ENCODE measurements at places on chromosomes 7 and 10.

DNA sequence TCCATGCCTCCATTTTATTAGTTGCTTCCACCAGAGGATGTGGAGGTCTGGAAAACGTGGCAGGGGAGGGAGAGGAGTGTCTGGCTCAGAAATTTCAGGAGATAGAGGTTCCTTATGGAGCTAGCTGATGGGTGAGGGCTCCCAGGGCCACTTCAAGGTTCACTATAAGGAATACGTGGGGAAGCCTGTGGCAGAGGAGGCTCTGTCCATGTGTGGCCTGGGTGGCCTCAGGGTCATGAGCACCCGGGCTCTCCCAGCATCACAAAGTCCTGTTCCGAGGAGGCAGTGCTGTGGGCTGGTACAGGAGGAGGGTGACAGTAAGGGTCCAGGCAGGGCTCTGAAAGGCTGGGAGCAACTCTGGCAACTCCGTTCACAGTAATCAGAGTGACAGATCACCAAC is 24.6 kb downstream of the ARHGAP22 start:
- no peak for DNase-seq

- no peak for DNase-seq
Measured at GRCh38 chr7:7183838-7184463, 1.6 kb downstream of the C1GALT1 start.

- DNase-seq: no peak
Measured at GRCh38 chr10:23063973-23064812, 31.2 kb upstream of the MSRB2 start.

GRCh38 chr10:5890452-5890915 is 441 bp downstream of the FBH1 start:
- DNase-seq: no peak

GRCh38 chr7:1127001-1127400 is 33.0 kb downstream of the ZFAND2A start:
- no peak for DNase-seq

- no peak for DNase-seq
Measured at GRCh38 chr7:27189295-27189996, 4.4 kb upstream of the HOXA11 start.

DNA sequence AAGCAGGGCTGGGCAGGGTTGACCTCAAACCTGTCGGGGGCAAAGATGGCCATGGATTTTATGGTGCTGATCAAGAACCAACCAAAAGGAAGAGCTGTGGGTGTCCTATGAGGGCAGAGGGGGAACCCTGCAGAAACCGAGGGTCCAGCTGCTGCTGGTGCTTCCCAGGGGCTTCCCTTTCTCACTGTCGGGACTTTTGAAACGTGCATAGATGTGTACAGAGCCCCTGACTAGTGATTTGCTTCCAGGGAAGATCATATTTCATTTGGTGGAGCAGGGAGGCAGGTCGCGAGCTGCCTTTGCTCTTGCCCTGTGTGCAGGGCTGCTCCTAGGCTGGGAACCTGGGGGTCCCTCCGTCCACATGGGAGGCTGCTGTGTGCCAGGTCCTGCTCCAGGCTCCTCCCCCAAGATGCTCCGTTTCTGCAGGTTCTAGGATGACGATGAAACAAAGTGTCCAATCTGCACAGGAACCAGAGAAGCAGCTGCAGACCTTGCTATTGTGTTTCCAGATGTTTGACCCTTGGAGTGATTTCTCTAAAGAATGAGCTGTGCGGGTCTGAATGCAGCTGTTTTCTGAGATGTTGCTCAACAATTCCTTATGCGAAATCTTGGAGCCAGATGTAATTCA is 9.4 kb upstream of the INPP5A start:
- no peak for DNase-seq

- no peak for DNase-seq
Measured at GRCh38 chr7:134355927-134356326, 39.2 kb upstream of the SLC35B4 start.

GRCh38 chr7:145860809-145861208 is 255.8 kb upstream of the CNTNAP2 start:
- no peak for DNase-seq

DNA sequence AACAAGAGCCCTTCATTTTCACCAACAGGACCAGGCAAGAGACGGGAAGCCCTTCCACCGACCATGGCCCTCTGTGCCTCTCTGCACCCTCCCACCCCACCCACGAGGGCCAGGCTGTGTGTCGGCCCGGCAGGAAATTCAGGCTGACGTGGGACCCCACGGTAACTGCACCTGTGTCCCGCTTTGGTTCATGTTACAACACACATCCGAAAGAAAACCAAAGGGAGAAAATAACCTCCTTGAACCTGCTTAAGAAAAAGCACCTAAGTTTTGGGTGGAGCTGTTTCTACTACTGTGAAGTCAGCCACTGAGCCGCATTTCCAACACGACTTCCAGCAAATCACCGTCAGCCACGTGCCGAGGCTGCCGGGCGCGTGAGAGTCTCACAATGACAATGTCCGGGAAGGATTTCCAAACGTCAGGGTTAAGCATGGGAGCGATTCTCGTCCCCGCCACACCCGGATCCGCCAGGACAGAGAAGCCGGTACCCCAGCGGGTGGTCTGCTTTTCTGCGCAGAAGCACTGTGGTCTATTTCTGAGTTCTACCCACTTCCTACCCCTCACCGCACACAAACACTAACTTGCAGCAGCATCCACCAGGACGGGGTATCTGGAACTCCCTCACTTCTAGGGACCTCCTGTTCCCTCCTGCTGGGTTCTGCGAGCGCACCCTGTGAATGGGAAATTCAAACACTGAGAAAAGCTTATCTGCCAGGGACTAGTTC is 36.6 kb downstream of the AMZ1 start:
- DNase-seq: no peak

- no peak for DNase-seq
Measured at GRCh38 chr7:50267525-50268041, 36.9 kb upstream of the IKZF1 start.

DNA sequence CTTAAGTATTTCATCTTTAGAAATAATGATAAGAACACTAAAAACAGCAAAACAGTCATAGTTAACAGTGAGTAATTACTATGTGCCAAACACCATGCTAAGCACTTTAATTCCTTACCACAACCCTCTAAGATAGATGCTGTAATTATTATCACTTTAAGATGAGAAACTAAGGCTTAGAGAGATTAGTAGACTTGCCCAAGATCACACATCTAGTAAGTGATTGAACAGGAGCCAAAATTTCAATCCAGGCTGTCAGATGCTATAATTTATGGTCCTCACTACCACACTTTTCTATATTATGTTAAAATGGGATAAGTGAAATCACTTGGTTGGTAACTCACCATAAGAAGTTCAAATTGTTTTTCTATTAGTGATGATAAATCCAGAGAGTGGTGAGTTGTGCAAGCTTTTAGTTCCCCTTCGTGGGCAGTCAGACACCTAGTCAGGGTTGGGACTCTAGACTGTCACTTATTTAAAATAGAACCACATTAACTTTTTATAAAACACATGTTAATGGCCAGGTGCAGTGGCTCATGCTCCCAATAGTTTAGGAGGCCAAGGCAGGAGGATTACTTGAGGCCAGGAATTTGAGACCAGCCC is 85.9 kb upstream of the GATA3 start:
- no peak for DNase-seq

GRCh38 chr10:86447432-86447831 is 74.2 kb downstream of the WAPL start:
- no peak for DNase-seq

DNA sequence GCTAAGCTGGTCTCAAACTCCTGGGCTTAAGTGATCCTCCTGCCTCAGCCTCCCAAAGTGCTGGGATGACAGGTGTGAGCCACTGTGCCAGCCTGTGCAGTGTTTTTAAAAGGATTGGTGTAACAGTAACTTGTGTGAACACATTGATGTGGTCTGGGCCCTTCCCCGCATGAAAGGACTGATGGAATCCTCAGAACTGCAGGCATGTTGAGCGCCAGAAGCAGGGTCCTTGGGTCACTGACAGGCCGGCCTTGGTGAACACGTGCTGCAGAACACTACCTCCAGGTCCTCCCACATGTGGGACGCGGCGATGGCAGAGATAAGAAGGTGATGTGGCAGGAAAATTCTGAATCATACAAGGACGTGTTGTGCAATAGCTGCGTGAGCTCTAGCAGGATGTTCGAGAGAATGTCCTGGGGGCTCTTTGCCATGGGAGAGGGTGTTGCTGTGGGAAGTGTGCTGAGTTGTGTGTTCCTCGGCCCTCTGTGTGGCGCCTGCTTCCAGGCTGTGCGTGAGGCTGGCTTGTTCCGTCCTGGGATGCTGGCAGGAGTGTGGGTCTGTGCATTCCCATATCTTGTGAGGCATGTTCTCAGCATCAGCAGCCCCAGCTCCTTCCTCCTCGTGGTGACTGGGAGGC is 68.2 kb downstream of the DNAJB6 start:
- no peak for DNase-seq

DNA sequence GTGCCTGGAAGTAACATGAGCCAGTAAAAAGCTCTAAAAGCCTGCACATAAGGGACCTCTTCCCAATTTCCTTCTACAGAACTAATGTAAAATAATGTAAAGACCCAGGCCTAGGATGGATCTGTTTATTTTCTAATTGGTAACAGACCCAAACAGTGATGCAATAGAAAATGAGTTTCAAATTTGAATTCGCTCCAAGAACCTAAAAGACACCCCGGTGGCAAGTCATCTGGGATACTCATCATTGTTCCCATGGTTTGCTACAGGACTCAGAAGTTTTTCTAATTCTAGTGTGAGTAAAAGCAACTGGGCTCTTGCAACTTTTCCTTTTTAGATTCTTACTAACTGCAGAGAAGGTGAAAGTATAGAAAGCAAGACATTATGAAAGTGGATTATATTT is 271.3 kb upstream of the CACNA2D1 start:
- no peak for DNase-seq
